Esophagus squamous epithelium (tissue), 5 donors: ENCODE measurements at places on chromosomes 11 and 22.

- H3K4me1 ChIP-seq: no peaks in the 10 kb centered on the region
- no peak overlapping the region for H3K27ac ChIP-seq
- no peaks in the 10 kb centered on the region for H3K36me3 ChIP-seq
Measured at GRCh38 chr11:85884581-85885021, 29.4 kb downstream of the CCDC83 start.

- H3K36me3 ChIP-seq: no peaks in the 10 kb centered on the region
- H3K4me1 ChIP-seq: no peaks in the 10 kb centered on the region
- H3K4me3 ChIP-seq: no peak overlapping the region
Measured at GRCh38 chr11:96524475-96524874, 134.7 kb downstream of the JRKL start.

DNA sequence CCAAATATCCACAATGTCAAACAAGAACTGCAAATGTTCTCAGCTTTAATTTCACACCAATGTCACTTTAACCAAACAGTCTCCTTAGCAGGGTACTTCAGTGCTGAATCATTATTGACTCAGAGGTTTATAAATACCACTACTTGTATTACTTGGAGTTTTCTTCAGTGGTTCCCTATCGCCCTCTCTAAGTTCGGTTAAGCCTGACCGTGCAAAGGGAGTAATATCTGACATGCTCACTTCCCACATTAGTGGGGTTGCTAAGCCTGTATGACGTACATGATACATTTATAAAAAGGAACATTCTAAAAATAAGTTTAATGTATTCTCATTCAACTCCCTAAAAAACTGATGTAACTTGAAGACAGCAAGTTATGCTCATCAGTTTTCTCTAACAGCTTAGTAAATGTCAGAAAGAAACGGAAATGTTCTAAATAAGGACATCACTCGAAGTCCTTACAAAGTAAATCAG, 93.1 kb upstream of the ZC3H12C start:
- no peak overlapping the region for H3K4me3 ChIP-seq
- H3K27ac ChIP-seq: no peak overlapping the region
- H3K27me3 ChIP-seq: no peaks in the 10 kb centered on the region

DNA sequence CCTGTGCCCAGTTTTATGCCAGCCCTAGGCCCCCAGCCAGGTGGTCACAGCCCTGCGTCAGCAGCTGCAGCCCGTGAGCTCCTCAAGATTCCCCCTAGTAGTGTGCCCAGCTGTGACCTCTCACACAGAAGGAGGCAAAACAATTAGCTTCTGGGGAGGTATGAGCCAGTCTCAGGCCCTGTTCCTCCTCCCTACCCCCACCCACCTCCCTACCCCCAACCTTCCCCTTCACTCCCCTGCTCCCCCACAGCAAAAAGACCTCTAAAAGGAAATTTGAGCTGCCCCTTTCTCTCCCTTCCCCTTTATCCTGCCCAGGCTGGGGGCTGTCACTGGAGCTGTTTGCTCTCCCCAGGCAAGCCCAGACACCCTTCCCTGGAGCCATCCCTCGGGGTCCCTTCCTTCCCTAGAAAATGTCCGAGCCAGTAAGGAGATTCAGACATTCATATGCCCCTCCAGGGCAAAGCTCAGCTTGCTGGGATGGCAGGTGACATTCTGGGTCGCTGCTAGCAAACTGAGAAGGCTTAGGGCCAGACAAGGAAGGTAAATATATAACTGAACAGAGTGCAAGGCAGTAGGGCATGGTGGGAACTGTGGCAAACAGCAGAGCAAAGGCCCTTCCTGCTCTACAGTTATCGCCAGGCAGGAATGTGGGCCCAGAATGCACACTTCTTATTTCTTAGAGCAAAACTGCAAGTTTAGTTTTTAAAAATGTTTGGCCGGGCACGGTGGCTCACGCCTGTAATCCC, 300.2 kb downstream of the MN1 start:
- H3K4me1 ChIP-seq: peaks cover 2% of the 10 kb centered on the region
- DNase-seq: no peak
- no peak overlapping the region for H3K4me3 ChIP-seq
- no peak overlapping the region for H3K27ac ChIP-seq

DNA sequence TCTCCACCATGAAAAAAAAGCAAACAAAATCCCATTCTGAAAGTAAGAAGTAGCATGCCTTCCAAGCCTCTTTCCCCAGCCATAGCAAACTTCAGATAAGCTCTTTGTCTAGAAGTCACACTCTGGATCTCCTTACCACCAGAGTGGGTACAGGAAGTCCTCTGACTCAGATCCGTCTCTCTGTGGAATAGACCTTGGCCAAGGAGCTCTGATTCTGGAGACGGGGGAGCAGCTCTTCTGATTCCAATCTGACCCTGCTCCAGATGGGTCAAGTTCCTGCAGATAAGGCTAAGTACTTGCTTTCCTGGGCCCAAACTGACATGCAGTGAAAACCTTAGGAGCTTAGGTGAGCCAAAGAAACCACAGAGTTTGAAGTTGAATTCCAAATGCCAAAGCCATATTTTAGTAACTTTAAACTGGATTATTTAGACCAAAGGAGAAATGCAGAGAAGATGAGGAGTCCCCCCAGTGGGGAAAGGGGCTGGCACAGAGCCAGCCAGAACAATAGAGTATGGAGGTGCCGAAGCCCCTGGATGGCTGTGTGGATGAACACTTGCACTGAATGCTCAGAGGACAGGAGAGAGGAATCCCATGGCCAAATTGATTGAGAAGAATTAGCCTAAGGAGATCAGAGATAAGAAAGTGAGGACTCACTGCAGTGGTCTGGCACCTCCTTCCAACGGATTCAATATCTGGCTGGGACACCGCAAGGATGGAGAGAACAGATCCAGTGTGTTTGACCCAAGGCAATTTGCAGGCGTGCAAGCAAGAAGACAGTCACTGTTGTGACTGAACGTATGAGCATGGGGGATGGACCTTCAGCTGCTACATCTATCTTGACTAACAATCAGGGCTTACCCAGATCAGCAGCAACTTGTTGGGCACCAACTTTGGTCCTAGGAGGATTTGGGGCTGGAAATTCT, 54.9 kb downstream of the ENDOD1 start:
- H3K27ac ChIP-seq: no peak overlapping the region
- DNase-seq: no peak
- H3K4me1 ChIP-seq: peaks cover 9% of the 10 kb centered on the region

DNA sequence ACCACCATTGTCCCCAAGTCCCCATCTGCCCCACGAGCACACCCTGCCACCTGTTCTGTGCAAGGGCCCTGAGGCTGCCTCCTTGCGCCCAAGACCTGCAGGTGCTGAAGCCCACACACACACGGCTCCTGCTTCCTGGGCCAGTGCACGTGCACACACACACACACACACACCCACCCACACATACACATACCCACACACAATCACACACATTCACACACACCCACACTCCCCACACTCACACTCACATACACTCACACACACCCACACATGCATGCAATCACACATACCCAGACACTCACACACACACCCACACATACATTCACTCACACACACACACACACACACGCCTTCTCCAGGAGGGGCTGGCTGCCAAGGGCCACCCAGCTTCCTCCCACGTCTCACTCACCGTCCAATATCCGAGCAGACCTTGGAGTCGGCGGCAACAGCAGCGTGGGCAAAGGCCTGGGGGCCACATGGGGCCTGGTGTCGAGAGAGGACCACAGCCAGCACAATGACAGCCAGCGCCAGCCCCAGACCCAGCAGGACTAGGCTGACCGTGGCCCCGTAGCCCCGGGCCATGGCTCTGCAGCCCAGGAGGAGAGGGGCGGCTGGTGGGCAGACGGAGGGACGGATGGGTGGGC, 616 bp downstream of the GGT5 start:
- DNase-seq: no peak
- H3K36me3 ChIP-seq: no peaks in the 10 kb centered on the region
- peaks cover 62% of the 10 kb centered on the region for H3K4me1 ChIP-seq
- peak overlapping the region; percentile 18 for H3K4me3 ChIP-seq
- H3K27ac ChIP-seq: peak overlapping the region; percentile 92

- DNase-seq: no peak
- H3K27ac ChIP-seq: no peak overlapping the region
- no peak overlapping the region for H3K4me3 ChIP-seq
- H3K27me3 ChIP-seq: peaks cover 18% of the 10 kb centered on the region
- no peaks in the 10 kb centered on the region for H3K36me3 ChIP-seq
Measured at GRCh38 chr22:25853078-25853477, 111.1 kb downstream of the MYO18B start.

- no peak for DNase-seq
- no peaks in the 10 kb centered on the region for H3K4me1 ChIP-seq
- no peak overlapping the region for H3K27ac ChIP-seq
- H3K27me3 ChIP-seq: no peaks in the 10 kb centered on the region
- H3K36me3 ChIP-seq: no peaks in the 10 kb centered on the region
Measured at GRCh38 chr11:36711104-36711825, 113.2 kb upstream of the RAG2 start.

GRCh38 chr11:108632041-108632704, 32.7 kb upstream of the DDX10 start:
- no peaks in the 10 kb centered on the region for H3K36me3 ChIP-seq
- no peaks in the 10 kb centered on the region for H3K27me3 ChIP-seq
- H3K4me1 ChIP-seq: no peaks in the 10 kb centered on the region

DNA sequence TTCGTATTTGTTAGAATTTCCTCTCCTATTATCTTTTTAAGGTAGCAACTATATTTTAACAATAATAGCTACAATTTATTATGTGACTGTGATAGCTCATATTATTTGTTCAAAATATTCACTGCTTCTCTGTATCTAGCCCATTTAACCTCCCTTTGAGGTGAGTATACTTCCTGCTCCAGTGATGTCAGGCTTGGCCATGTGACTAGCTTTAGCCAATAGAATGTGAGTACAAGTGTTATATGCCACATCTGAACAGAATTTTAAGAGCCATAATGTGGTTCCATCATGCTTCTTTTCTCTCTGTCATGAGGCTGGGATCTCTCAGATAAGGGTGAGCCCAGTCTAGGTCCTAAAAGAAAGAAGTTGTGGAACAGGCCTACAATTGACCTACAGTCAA, 217.6 kb downstream of the TTC28 start:
- no peaks in the 10 kb centered on the region for H3K27me3 ChIP-seq
- no peak for DNase-seq
- no peaks in the 10 kb centered on the region for H3K36me3 ChIP-seq

DNA sequence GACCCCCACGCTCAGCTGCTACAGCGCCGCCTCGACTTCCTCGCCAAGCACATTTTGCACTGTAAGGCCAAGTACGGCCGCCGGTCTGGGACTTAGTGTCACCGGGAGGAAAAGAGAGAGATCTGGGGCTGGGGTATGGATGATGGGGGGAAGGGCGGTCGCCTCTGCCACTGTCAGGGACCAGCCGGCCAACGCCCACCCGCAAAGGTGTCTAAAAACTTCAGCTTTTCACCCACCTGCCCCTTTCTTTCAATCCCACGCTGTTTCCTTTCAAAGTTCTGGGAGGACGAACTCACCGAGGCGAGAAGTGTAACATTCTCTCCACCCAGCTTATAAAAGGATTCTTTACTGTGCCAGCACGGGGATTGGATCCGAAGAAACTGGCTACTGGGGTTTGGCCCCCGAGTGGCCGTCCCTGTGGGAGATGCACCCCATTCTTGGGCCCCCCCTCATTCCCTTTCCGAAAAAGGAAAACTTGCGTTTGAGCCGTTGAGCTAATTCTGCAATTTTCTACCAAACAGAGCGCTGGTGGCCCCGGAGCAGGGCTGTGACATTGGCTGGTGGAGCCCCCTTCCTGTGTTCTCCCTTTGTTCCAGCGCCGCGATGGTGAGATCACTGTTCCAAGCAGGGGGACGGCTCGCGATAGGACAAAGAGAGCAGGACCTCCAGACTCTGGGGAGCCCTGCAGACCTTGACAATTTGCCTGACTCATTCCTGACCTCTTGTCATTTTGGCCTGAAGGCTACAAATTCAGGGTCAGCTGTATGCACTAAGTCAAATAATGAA, 1.8 kb downstream of the FJX1 start:
- no peak overlapping the region for H3K27ac ChIP-seq
- H3K36me3 ChIP-seq: no peaks in the 10 kb centered on the region
- peak overlapping the region; percentile 53 for H3K4me3 ChIP-seq
